Activated CD4-positive, alpha-beta T cell treated with anti-CD3 and anti-CD28 coated beads, Interleukin-2, amount 50 U/mL, for 24 hours (primary cell): ENCODE measurements at places on chromosomes 13 and 19.

- DNase-seq = no peak
Observed at GRCh38 chr13:107864543-107865317, 350.6 kb downstream of the LIG4 start.

DNA sequence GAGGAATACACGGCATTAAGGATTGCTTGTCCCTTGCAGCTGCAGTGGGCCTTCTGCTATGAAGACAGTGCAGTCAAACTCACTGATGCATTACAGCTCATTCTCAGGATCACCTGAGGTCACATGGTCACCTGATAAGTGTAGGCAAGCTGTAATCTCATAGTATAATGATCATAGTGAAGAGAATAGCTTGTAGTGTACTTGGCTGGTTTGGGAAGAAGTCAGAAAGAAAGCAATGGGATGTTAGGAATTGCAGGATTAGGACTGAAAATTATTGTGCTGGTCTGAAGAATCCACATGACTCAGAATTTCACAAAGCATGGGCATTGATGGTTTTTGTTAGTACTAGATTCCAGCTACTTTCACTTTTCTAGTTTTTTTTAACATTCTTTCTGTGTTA, 76.7 kb downstream of the MBNL2 start:
- DNase-seq = no peak

DNA sequence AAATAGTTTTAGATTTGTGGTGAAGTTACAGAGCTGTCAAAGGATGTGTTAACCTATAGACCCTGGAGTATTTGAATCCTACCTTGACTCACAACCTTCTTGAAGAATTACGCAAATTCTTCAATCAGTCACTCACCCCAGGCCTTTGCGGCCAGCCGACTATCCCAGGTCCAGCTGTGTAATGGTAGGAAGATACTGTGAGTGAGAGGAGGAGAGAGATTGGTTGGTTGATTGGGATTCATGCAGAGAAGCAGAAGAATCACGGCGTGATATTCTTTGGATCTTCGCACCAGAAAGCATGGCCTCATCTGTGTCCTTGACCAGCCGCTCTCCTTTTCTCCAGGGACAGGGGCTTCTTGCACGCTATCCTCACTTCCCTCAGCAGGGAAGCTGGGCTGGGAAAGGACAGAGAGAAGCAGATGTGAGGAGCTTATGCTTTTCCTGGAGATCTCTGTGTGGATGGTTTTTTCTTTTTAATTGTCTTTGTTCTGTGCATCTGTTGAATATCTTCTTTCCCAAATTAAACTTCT, 249.1 kb downstream of the GGACT start:
- no peak for DNase-seq

- DNase-seq = no peak
Observed at GRCh38 chr13:46642254-46642653, 89.3 kb downstream of the LRCH1 start.
